Upper lobe of right lung (tissue), 1 donor: ENCODE measurements at places on chromosomes 6 and 20. TPM values are rescaled to one million over a fixed set of nuclear protein-coding genes. Genes with fewer than 3 reads are reported as not detected.

C20orf202 gene
- 0.64 TPM for total RNA-seq

GRCh38 chr20:20446001-20446400, 78.1 kb downstream of the INSM1 start:
- H3K36me3 ChIP-seq: peaks cover 9% of the 10 kb centered on the region
- H3K4me1 ChIP-seq: no peaks in the 10 kb centered on the region
- DNase-seq: no peak
- H3K27ac ChIP-seq: no peak overlapping the region
- H3K4me3 ChIP-seq: no peak overlapping the region

DNA sequence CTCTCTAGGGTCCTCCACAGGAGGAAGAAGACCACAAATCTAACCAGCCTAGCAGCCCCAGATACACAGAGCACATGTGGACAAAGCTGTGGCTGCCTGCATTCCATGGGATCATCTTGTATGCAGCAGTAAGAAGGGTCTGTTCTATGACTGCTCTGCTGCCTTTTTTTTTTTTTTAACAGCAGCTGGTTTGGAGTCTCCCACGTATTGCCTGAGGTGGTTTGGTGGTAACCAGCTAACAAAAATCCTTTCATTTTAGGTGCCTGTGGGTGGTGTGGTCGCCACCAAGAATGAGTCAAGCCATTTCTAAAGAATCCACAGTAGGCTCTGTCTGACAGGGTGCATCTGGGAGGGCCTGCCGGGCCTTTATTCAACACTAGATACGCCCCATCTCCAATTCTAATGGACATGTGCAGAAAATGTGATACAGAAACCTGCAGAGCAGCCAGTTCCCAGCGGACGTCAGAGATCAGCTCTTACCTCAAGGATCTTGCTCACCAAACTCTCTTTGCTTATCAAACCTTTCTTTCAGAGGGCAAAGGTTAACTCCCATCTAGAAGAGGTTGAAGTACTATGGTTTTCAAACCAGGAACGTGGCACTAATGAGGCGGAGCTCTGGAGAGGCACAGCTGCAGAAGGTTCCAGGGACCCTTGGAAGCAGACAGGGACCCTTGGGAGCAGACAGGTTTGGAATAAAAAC, 32.0 kb downstream of the GNAS-AS1 start:
- no peaks in the 10 kb centered on the region for H3K36me3 ChIP-seq
- no peaks in the 10 kb centered on the region for H3K4me1 ChIP-seq
- H3K27ac ChIP-seq: no peak overlapping the region

PGC gene
- 1,050 TPM for total RNA-seq

GRCh38 chr6:143158113-143158581, 97.5 kb downstream of the AIG1 start:
- peaks cover 5% of the 10 kb centered on the region for H3K4me1 ChIP-seq
- H3K27me3 ChIP-seq: no peaks in the 10 kb centered on the region
- no peak for DNase-seq
- H3K27ac ChIP-seq: no peak overlapping the region
- no peak overlapping the region for H3K4me3 ChIP-seq
- H3K36me3 ChIP-seq: no peaks in the 10 kb centered on the region

DNA sequence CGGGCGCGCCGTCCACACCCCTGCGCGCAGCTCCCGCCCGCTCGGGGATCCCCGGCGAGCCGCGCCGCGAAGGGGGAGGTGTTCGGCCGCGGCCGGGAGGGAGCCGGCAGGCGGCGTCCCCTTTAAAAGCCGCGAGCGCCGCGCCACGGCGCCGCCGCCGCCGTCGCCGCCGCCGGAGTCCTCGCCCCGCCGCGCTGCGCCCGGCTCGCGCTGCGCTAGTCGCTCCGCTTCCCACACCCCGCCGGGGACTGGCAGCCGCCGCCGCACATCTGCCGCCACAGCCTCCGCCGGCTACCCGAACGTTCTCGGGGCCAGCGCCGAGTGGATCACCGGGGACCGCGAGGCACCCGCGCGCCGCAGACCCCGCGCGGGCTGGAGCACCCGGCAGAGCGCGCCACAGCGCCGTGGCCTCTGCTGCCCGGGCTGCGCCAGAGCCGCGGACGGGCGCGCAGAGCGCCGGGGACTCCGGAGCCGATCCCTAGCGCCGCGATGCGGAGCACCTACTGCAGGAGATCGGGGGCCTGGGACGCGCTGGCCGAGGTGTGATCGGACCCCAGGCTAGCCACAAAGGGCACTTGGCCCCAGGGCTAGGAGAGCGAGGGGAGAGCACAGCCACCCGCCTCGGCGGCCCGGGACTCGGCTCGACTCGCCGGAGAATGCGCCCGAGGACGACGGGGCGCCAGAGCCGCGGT, at the start of gene BMP2:
Gene BMP2, plus strand, starts transcription at position 151 of the 692 bp plus-strand sequence. CDS start 2,441 bp downstream, outside the sequence.
- peak within 1 kb of the TSS; percentile 64 for H3K4me3 ChIP-seq
- DNase-seq: peak; percentile 82
- H3K27me3 ChIP-seq: no peaks in the 10 kb centered on the region

RAET1L gene
- total RNA-seq: not detected

RREB1 gene
- total RNA-seq: 60.2 TPM

CDH26 gene
- total RNA-seq: 8.8 TPM

- no peaks in the 10 kb centered on the region for H3K4me1 ChIP-seq
- no peak overlapping the region for H3K27ac ChIP-seq
- H3K27me3 ChIP-seq: no peaks in the 10 kb centered on the region
- DNase-seq: no peak
- H3K36me3 ChIP-seq: no peaks in the 10 kb centered on the region
These were observed 36.0 kb downstream of the DNAH8 start for GRCh38 chr6:38750968-38751615.

BCAS4 gene
- total RNA-seq: 4.3 TPM

BTN1A1 gene
- total RNA-seq: not detected

DNA sequence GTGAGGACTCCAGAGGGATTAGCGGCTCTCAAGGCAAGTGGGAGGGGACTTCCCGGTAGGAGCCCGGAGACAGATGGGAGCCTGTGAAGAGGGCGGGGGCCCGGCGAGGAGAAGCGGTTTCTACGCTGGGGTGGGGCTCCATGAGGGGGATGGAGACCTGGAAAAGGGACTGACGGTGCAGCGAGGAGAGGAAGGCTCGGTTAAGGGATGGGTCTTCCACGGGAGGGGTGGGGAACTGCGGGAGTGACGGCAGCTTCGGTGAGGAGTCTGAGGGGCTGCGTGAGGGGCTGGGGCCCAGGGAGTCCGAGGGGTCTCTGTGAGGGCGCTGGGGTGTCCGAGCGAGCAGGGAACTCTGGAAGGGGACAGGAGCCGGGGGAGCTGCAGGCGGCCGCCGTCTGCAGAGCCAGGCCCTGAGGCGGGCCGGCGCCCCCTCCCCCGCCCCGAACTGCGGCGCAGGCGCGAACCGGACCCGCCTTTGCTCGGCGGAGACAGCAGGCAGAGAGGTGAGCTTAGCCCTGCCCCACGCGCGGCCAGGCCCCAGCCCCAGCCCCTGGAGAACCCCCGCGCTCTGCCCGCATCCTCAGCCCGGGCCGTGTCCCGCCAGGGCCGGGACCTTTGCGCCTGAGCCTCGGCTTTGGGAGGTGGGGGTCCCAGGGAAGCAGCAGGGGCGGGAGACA, at the start of gene NRSN2:
Gene NRSN2, plus strand, starts transcription at position 472 of the 677 bp plus-strand sequence. CDS start 2,533 bp downstream, outside the sequence.
- no peaks in the 10 kb centered on the region for H3K36me3 ChIP-seq
- peak; percentile 83 for DNase-seq
- peak within 1 kb of the TSS; percentile 79 for H3K4me3 ChIP-seq
- peaks cover 3% of the 10 kb centered on the region for H3K4me1 ChIP-seq

GRCh38 chr6:120147071-120147871, 797.7 kb upstream of the MAN1A1 start:
- H3K36me3 ChIP-seq: no peaks in the 10 kb centered on the region
- H3K27ac ChIP-seq: no peak overlapping the region
- H3K4me3 ChIP-seq: no peak overlapping the region
- DNase-seq: no peak
- H3K27me3 ChIP-seq: no peaks in the 10 kb centered on the region
- no peaks in the 10 kb centered on the region for H3K4me1 ChIP-seq

DNA sequence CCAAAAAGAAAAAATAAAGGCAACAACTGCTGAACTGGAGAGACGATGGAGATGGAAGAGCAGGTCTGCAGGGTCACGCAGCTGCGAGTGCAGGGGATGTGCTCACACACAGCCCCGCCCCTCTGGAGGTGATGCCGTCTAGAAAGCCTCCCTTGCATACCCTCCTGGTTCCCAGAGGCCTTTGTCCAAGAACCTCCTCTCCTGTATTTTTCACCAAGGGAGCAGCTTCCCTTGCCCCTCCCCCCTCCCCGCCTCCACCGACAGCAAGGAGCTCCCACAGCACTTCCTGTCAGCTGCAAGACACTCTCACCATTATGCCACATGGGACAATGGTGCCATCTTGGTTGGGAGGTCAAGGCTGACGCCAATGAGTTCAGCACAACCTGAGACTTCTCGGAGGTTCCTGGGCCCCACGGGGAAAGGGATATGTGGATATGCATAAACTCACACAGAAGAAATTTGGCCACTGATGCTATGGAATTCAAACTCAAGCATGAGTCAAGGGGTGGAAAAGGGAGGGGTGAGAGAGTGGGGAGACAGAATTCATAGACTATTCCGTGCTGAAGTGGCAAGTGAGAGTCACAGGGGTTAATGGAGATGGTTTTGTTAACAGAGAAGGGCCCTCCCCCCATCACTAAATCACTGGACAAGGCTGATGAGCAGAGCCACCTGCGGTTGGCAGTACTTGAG, 132.9 kb downstream of the SCML4 start:
- no peaks in the 10 kb centered on the region for H3K4me1 ChIP-seq
- no peak for DNase-seq
- no peak overlapping the region for H3K4me3 ChIP-seq
- no peaks in the 10 kb centered on the region for H3K27me3 ChIP-seq
- H3K27ac ChIP-seq: no peak overlapping the region
- H3K36me3 ChIP-seq: no peaks in the 10 kb centered on the region

GRCh38 chr20:56363491-56363890, 4.7 kb downstream of the FAM210B start:
- no peak overlapping the region for H3K27ac ChIP-seq
- no peak overlapping the region for H3K4me3 ChIP-seq
- peaks cover 13% of the 10 kb centered on the region for H3K4me1 ChIP-seq
- no peaks in the 10 kb centered on the region for H3K27me3 ChIP-seq
